MCF 10A (cell line): ENCODE measurements at places on chromosomes 7 and 10.

DNA sequence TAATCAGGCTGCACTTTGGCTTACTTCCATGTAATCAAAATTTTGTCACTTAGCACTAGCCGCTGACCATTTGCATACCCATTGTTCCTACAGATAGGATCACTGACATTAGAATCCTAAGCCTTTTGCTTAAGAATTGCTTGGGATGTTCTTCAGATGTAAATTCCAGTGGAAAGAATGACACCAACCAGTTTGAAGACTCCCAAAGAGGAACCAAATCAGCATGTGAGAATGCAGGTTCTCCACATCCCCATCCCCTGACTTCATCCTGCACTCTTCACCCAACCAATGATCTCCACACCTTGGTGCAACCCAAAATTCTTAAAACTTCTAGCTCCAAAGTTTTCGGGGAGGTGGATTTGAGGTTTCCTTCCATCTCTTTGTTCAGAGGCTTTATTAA lies 345.6 kb downstream of the GPAM start:
- DNase-seq = no peak

DNA sequence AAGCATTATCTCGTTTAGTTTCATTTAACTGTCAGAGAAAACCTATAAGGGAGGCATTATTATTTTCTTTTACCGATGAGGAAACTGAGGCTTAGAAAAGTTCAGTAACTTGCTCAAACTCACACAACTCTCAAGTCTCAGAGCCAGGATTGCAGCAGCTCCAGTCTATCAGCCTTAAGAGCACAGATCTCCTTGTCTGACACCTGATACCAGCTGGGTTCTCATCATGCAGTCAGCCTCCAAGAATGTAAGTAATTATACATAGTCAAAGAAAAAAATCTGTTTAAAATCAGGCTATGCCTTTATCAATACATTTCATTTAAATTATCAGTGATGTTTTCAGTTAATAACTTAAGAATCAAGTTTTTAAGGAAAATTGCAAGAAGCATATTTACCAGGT lies 236.6 kb upstream of the TCF7L2 start:
- no peak for DNase-seq

- no peak for DNase-seq
Observed at GRCh38 chr10:11234857-11235531, 217.3 kb downstream of the CELF2 start.

GRCh38 chr10:100349087-100349486 lies 2.1 kb downstream of the SCD start:
- no peak for DNase-seq

DNA sequence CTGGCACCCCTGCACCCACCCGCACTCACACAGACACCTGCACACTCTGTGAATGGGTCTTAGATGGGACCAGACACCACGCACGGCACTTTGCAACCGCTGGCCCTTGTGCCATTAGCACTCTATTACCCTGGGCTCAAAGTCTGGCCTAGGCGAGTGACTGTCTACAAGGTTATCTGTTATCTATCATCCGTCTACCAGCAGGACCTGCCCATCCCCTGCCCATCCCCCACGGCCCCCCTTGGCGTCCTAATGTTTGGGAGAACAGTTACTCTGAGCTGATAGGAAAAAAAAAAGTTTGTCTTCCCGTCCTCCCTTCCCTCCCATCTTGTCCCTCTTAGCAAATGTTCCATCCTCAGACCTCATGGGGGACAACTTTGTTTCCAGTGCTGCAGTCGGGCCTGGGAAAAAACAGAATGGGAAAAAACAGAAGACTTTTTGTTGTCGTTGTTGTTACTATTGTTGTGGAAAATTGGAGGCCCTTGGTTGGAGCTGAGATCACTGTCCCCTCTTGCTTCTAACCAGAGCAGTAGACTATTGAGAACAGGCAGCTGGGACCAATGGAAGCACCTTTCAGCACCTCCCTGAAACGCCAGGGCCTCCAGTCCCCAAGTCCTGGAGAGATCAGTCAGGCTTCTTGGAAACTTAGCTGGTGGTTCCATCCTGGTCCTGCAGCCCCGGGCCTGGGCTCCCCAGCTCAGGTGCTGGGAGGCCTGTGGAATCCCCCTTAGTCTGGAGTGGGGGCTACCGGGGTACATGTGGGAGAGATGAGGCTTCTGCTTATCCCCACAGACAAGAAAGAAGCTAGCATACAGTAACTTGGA lies 12.2 kb downstream of the UNCX start:
- no peak for DNase-seq

DNA sequence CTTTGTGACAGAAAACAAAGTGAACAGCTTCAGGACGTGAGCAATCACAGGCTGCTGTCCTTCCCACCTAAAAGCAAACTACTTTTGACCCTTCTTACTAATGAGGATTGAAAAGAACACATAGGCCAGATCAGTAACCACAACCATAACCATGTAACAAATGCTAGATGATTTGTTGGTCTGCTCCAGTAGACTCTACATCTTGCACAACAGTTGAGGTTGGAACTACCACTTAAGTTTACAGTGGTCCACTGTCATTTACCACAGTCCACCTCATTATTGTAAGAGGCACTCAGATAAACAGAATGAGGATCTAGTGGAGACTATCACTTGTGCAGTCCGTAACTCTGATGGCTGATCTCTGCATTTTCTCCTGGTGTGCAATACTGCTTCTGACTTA lies 27.8 kb downstream of the NET1 start:
- no peak for DNase-seq

DNA sequence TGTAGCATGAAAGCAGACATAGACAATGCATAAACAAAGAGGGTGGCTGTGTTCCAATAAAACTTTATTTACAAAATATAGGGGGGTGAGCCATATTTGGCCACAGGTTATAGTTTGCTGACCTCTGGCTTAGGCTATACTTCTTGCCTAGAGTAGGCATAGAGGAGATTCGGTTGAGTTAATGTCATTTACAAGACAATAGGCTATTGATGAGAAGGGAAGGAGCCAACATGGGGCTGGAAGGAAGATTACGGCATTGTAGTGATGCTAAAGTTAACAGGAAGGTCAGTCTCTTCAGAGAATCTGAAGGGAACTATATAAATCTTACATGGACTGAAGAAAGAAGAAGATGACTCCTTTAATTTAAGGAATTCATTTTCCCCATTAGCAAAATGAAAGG lies 463.5 kb downstream of the HTR7 start:
- DNase-seq = no peak

GRCh38 chr10:70174058-70174741 lies 3.9 kb upstream of the SAR1A start:
- no peak for DNase-seq

GRCh38 chr10:97879241-97879640 lies 29.6 kb downstream of the GOLGA7B start:
- DNase-seq = no peak

DNA sequence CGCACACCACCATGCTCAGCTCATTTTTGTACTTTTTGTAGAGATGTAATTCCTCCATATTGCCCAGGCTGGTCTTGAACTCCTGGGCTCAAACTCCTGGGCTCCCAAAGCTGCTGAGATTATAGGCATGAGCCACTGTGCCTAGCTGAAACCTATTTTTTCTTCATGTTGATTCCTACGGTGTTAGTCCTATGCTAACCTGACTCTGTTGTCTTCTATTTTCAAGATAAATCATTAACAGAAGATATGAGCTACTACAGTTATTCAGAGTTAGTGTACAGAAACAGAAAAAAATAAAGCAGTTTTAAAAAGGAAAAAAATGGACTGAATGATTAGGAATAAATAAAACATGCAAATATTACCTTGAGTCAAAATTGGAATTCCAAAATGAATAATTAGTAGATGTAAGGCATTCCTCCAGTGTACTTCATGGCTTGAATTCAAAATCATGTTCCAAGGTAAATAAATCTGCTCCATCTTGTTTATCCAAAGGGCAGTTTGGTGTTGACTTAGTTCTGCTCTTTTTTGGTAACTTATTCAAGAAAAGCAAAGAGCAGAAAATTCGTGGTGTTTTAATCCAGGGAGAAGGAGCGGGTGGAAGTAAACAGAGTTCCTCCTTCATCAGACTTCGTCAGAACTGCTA lies 185.8 kb downstream of the CACNB2 start:
- peak; percentile 4 for DNase-seq

DNA sequence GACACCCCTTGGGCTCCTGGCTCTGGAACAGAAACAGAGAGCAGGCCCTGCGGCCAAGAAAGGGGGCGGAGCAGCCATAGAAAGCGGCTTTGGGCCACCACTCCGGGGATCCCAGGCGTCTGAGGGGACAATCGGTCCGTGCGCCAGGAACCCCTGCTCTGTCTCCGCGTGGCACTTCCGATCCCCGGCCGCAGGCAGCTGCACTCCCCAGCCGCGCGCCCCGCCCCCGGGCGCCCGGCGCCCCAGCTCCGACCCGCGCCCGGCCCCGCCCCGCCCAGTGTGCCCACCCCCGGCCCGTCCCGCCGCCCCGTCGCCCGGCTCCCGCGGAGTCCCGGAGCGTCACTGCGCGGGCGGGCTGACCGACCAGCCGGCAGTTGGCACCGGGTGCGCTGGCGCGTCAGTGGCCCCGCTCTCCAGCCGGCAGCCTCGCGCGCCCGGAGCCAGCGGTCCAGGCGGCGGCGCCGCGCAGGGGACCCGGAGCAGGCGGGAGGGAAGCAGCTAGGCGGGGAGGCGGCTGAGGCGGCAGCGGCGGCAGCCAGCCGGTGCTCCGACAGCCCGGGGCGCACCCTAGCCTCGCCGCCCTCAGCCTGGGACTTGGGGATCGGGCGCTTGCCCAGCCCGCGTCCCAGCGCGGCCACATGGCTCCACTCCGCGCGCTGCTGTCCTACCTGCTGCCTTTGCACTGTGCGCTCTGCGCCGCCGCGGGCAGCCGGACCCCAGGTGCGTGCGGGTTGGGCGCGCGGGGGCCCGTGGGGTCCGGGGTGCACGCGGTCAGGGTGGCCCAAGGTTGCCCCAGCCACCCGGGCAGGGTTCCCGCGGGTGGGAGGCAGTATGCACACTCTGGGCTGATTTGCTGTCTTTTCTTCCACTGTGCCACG lies at the start of gene ADAMTS14:
Gene ADAMTS14 (plus strand): TSS at position 342 of the 878 bp plus-strand sequence. CDS start 297 bp downstream, at position 639.
- no peak for DNase-seq

- no peak for DNase-seq
Observed at GRCh38 chr10:49024484-49024883, 84.8 kb upstream of the LRRC18 start.

DNA sequence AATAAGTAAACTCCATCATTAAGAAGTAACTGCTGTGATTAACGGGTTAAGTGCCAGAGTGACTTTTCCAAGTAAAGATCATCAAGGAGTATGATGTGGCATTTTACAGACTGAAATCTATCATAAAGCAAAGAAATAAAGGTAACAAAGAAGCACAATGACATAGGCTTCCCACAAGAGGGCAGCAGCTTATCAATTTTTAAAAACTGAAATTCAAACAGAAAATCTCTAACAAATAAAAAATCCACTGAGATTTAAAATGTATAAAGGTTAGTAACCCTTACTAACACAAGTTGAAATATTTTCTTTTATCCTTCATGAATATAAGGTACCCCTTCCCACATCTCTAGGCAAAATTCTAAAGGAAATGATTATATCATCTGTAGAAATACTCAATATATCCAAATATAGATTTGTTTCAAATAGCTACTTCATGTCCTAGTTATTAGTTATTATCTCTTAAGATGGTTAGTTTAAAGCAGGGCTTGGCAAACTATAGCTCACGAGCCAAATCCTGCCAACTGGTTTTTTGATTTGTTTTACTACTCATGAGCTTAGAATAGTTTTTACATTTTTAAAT lies 29.2 kb downstream of the FAM3C start:
- DNase-seq = peak; percentile 37

GRCh38 chr7:83976302-83976701 lies 218.3 kb downstream of the SEMA3A start:
- peak; percentile 54 for DNase-seq

GRCh38 chr10:25914776-25915175 lies 19.3 kb upstream of the MYO3A start:
- DNase-seq = no peak

GRCh38 chr10:57338823-57339558 lies 928.7 kb downstream of the IPMK start:
- peak; percentile 56 for DNase-seq

GRCh38 chr7:151696721-151697514 lies 177.2 kb upstream of the RHEB start:
- DNase-seq = peak; percentile 87

GRCh38 chr10:12774204-12774894 lies 227.2 kb downstream of the CCDC3 start:
- no peak for DNase-seq

DNA sequence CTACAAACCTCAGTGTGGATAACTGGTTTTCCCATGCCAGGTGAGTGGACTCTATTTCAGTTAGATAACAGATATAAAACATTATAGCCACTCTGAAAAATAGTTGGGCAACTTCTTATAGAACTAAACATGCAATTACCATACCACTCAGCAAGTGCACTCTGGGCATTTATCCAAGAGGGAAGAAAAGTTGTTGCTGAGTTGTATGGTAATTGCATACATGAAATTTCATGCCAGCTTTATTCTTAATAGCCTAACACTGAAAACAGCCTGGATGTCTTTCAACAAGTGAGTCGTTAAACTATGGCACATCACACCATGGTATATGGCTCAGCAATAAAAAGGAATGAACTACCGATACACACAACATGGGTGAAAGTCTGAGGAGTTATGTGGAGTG lies 10.6 kb upstream of the UPP1 start:
- DNase-seq = peak; percentile 54

- DNase-seq = peak; percentile 72
Observed at GRCh38 chr10:102352066-102352715, 43.3 kb upstream of the NFKB2 start.

DNA sequence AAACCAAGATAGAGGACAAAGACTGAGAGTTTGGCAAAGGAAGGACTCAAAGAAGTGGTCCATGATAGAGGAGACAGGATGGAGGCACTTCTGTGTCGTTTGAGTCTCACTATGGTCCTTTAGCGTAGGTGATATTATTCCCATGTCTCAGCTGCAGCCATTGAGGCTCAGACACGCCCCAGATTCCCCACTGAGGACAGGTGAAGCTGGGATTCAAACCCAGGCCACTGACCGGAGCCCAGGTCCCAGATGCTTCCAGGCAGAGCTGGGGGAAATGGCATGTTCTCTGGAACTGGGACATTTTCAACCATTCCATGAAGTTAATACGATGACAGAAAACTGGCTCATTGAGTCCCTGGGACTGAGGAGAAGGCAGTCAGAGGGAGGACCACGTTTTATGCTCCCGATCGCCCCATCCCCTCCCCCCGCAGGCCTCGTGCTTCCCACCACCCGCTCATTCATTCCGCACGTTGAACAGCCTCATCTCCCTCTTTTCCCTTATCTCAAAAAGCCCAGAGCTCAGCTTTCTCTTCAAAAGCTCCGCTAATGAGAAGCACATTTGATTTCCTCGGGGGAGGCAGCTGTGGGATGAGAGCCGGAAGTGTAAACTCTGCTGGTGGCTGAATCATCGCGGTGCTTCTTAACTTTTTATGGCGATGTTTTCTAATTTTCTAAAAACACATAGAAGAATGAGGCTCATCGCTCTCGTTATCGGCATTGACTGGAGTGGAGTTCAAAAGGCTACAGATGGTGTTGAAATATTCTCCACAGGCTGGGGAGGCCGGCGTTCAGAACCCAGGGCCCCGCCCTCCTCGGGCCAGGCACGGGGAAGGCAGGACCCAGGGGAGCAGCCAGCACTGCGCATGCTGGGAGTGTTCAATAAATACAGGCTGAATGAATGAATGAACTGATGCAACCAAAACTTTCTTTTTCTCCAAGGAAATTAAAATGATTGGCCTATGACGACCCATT lies 64.0 kb downstream of the OAT start:
- DNase-seq = no peak

GRCh38 chr7:11831156-11831735 lies 752 bp downstream of the THSD7A start:
- peak; percentile 4 for DNase-seq

- DNase-seq = no peak
Observed at GRCh38 chr7:155289107-155289506, 8.6 kb upstream of the INSIG1 start.
